ENCODE measurements at places on chromosomes 3 and 15.

DNA sequence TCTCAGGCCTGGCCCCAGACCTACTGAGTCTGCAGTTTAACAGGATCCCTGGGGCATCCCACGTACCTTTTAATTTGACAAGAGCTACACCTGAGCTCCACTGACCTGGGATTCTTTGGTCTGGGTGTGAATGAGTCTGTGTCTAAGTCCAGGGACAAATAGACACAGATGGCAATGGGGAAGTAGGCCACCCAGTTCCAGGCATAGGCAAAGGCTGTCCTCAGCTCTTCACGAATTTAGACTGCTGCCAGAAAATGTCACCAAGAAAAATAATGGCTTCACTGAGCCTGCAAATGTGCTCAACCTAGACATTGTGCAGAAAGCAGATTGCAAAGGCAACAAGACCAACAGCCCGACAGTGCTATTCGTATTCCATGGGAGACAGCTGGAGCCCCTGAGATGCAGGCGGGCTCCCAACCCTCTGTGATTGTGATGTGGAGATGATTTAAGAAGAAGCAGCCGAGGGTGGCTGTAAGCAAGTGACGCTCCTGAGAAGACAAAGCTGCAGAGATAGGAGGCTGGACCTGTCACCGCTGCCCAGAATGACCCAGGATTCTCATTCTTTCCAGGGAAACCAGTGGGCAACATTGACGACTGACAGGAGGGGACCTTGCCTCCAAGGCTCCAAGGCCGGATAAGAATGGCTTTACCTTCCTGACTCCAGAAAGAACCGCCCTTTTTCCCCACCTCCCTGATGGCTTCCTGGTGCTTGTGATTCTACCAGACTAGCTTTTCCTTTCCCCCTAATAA is 39.8 kb upstream of the IREB2 start:
- DNase-seq = no peak

DNA sequence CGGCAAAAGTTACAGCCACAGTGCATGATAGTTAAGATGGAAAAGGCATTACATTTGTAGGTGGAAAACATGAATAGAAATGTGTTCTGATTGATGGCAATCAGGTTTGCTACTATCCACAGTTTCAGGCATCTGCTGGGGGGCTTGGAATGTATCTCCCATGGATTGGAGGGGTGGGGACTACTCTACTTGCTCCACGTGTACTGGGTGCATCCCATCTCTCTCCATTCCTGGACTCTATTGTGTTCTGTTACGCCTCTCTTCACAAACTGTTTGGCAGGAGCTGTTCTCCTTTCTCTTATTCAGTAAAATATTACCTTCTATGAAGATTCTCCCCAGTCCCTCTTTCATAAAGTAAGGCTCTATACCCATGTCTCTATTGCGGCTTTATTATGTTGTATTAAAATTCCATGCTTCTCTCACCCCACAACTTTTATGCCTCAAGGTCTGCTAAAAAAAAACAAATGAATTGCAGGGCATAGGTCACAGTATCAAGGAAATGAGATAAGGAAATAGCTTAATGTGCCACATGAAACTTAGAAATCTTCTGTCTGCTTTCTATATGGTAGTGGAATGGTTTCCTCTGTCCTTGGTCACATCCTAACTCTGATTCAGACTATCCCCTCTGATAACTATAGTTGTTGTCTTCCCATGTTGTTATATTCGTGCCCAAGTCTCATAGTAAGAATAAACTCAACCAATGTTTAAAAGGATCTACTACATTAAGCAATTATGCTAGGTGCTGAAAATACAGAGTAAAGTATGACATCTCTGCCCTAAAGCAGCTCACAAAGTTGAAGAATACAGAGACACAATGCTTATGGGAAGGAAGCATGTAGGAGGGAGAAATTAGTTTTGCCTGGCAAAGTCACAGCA is 43.2 kb downstream of the LRRFIP2 start:
- DNase-seq = no peak

- no peak for DNase-seq
Observed at GRCh38 chr15:23866832-23867231, 179.7 kb upstream of the NDN start.

DNA sequence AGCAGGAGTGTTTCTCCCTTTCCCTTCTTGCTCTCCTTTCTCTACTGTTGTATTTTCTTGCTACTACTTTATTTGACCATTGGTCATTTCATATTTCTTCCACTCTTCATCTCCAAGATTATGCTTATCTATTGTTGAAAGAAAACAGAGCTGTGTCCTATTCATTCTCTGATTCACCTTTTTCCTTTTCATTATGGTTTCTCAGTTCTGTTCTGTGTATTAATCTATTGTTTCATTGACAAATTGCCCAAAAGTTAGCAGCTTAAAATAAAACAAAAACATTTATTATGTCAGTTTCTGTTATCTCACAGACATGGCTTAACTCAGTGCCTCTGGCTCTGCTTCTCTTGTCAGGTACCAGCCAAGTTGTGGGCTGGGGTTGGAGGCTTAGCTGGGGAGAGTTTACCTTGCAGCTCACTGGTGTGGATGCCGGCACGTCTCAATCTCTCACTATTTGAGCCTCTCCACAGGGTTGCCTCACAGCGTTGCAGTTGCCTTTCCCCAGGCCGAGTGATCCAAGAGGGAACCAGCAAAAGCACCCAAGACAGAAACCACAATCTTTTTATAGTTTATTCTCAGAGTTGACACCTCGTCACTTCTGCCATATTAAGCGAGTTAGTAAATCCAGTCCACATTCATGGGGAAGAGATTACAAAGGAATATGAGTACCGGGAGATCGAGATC is 36.9 kb upstream of the FILIP1L start:
- DNase-seq = no peak
